ENCODE measurements at places on chromosomes 7 and 10. TPM values are rescaled to one million over a fixed set of nuclear protein-coding genes. Genes with fewer than 3 reads are reported as not detected.

OPN1SW gene
- 0.46 TPM for total RNA-seq

DNA sequence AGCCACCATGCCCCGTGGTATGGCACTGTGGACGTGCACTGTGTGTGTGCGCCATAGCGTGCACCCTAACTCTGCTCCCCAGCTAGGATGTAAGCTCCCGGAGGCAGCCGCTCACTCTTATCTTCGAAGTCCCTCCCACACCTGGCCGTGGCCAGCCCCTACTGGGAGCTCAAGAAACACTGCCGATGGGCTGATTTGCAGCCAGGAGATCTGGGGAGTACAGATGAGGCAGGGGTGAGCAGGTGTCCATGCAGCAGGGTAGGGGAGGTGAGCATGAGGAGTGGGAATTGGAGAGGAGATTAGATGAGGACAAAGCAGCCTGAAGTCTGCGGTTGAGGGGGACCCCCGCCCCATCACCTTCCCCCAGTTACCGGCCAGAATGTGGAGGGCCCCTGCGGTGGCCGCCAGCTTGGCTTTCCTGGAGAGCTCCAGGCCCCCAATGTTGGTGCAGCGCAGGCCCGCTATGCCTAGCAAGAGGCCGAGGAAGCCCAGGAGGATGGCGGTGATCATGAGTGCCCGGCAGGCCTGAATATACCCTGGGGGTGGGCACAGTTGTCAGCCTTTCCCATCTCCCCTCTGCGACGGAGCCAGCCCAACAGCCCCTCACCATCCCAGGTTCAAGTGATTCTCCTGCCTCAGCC is 3.6 kb downstream of the CLDN15 start:
- no peak for DNase-seq

- no peak for DNase-seq
Observed at GRCh38 chr10:132898391-132899053, 43.8 kb downstream of the CFAP46 start.

DNA sequence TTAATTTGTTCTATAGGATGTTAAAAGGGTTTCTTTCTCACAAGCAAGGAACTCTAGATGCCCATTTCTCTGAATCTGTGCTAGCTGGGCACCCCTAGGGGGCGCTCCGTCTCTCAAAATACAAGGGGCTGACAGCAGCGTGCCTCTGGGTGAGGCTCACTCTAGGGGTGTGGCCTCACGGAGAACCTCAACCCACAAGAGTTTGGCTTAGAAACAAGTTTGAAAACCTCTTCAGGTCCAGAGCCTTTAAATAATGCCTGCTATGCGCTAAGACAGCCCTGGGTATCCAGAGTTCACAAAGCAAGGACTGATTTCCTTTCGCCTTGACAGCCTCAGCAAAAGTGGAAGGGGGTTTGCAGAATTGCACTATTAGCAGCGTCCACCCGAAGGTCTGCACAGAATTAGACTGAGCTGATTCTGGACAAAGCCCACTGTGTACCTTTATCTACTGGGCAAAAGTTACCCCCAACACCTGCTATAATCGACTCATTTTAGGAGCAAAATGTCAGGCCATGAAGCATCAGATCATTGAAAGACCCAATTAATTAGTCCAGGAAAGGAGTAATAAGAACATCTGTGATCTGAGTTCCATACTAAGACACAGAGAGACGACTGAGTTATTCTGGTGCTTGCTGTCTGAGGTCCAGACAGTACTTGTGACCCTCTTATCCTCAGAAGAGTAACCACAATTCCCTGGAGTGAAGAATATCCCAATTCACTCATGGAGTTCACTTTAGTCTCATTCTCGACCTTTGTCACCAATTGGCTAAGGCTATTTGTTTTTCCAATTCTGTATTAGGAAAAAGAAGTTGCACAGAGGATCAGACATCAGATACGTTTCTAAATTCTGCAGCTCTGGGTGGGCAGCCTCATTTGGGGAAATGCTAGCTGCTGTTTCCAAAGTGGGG is 574 bp upstream of the CPED1 start:
- peak; percentile 92 for DNase-seq

GRCh38 chr7:121081327-121081936 is 92.9 kb downstream of the CPED1 start:
- peak; percentile 43 for DNase-seq

DNA sequence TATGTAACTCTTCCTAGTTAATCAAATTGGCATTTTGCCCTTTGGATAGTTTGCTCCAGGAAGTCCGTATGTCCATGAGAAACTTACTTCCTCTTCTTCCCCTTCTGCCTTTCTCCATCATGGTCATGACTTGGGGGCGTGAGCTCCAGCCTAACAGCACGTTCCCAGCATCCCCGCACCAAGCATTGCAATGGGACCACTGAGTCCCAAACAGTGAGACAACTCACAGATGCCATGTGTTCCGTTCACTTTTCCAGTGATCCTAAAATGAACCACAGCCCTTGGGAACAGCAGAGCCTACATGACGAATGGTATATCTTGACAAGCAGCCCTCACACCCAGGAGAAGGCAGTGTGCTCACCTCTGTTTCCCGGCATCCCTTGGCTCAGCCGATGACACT is 10.7 kb downstream of the BTBD16 start:
- DNase-seq, result no peak

GIMAP7 gene
- not detected for total RNA-seq

GRCh38 chr7:9718071-9718661 is 1255.5 kb upstream of the PHF14 start:
- no peak for DNase-seq

DNA sequence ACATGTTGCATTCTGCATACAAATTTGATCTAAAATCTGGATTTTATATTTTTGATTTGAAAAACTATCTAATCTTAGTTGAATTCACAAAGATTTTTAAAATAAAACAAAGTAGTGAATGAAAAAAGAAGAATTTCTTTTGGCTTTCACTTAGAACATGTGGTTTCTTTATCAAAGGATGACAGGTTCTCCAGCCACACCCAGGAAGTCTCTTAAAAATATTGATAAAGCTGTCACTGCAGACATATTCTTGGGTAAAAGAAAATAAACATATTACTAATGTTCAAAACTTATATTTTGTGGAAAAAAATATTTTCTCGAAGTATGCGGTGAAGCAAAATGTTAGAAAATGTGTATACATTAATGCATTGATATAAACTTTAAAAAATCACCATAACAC is 44.3 kb downstream of the ARL4A start:
- no peak for DNase-seq

ITPRID1 gene
- not detected for total RNA-seq

GRCh38 chr7:118041251-118041878 is 142.6 kb upstream of the LSM8 start:
- no peak for DNase-seq

RARRES2 gene
- total RNA-seq, result 0.19 TPM

XRCC2 gene
- total RNA-seq, result 30.0 TPM

SPDYE11 gene
- not detected for total RNA-seq
